ENCODE measurements at places on chromosomes 1 and 21. TPM values are rescaled to one million over a fixed set of nuclear protein-coding genes. Genes with fewer than 3 reads are reported as not detected.

DNA sequence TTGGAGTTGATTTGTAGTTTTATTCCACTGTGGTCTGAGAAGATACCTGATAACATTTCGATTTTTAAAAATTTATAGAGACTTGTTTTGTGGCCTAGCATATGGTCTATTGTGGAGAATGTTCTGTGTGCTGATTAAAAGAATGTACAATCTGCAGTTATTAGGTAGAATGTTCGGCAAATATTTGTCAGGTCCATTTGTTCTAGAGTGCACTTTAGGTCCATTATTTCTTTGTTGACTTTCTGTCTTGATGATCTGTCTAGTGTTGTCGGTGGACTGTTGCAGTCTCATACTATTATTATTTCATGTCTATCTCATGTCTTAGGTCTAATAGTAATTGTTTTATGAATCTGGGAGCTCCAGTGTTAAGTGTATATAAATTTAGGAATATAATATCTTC is 116.8 kb downstream of the NME7 start:
- DNase-seq = no peak

DNA sequence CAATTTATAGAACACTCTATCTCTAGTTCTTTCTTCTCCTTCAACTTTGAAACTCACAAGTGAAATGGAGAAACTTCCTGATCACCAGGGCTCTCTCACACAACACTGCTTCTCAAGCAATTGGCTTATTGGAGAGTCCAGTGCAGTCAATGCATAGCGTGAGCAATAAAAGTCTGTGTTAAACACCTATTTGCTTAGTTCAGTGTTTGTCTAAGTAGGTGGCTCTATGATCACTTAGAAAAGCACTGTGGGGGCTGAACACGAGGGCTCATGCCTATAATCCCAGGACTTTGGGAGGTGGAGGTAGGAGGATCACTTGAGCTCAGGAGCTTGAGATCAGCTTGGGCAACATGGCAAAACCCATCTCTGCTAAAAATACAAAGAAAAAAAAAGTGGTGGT is 12.2 kb downstream of the CTSS start:
- no peak for DNase-seq

GRCh38 chr1:42392255-42392654 is 11.7 kb downstream of the RIMKLA start:
- DNase-seq = no peak

GRCh38 chr1:199954699-199955098 is 72.8 kb upstream of the NR5A2 start:
- no peak for DNase-seq

DNA sequence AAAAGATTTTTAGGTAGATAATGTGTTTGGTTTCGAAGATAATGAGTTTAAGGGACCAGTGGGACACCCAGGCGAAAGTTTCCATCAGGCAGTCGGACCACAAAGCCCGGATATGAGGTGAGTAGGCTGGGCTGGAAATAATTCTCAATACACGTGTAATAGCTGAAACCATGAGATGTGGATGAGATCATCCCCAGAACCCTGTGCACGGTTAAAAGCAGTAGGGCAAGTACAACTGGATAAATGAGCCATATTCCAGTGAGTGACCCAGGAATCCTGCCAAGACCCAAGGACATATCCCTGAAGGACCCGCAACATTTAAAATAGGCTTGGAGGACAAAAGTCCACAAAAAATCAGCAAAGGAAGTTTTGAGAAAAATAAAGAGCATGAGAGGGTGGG is 21.5 kb upstream of the NHLH2 start:
- no peak for DNase-seq

VWA5B1 gene
- not detected for total RNA-seq
